ENCODE measurements at places on chromosomes 4 and X. TPM values are rescaled to one million over a fixed set of nuclear protein-coding genes. Genes with fewer than 3 reads are reported as not detected.

Gene DKK2
- total RNA-seq: 0.06 TPM

Gene CDX4
- total RNA-seq: not detected

Gene PPEF1
- 0.19 TPM for total RNA-seq

Gene SYNPO2
- total RNA-seq: 0.53 TPM

Gene CXCL1
- 404 TPM for total RNA-seq

Gene BGN
- 5.9 TPM for total RNA-seq

Gene UGT2B15
- total RNA-seq: not detected

Gene HEPH
- total RNA-seq: 6.5 TPM

Gene KLKB1
- 0.15 TPM for total RNA-seq

Gene HTN1
- total RNA-seq: not detected

Gene MSX1
- 13.0 TPM for total RNA-seq

Gene THOC2
- total RNA-seq: 40.0 TPM

Gene CENPC
- total RNA-seq: 10.2 TPM

Gene TCEAL7
- total RNA-seq: 16.2 TPM

Gene RASGEF1B
- total RNA-seq: 0.10 TPM

Gene GAGE12E
- not detected for total RNA-seq

Gene PDLIM3
- 11.4 TPM for total RNA-seq

Gene POU4F2
- total RNA-seq: not detected

Gene SPACA5
- not detected for total RNA-seq

Gene GAGE1
- total RNA-seq: not detected

Gene GSPT2
- 7.2 TPM for total RNA-seq

All from glomerular endothelial cell (primary cell).